CD4-positive, alpha-beta T cell treated with Interleukin-2 at 100 ng/mL for 4 hours (primary cell): ENCODE measurements at places on chromosomes 2 and 18.

- no peak for DNase-seq
Measured at GRCh38 chr2:10581990-10582389, 107.8 kb downstream of the NOL10 start.

- DNase-seq, result no peak
Measured at GRCh38 chr2:122755281-122755780, 999.9 kb downstream of the TSN start.

GRCh38 chr2:26970928-26971627 lies 641 bp downstream of the MAPRE3 start:
- no peak for DNase-seq

DNA sequence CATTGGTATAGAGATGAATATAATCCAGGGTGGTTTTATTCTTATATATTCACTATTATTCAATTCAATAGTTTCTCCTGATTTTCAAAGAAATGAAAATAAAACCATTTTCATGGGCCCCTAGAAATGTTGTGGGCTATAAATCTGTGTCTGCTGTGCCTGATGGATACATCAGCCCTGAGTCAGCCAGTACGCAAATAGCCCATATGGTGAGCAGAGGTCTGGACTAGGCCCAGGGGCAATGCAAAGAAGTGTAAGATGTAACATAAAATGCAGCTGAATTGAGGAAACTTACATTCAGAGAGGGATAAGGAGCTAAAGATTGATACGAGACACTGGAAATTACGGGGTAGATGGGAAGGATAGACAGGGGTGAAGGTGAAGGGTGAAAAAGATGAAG lies 122.5 kb downstream of the MAIP1 start:
- no peak for DNase-seq
